Mucosa of gallbladder (tissue), 1 donor: ENCODE measurements at places on chromosomes 7 and 10. TPM values are rescaled to one million over a fixed set of nuclear protein-coding genes. Genes with fewer than 3 reads are reported as not detected.

SGMS1 gene
- total RNA-seq, result 36.9 TPM

DNA sequence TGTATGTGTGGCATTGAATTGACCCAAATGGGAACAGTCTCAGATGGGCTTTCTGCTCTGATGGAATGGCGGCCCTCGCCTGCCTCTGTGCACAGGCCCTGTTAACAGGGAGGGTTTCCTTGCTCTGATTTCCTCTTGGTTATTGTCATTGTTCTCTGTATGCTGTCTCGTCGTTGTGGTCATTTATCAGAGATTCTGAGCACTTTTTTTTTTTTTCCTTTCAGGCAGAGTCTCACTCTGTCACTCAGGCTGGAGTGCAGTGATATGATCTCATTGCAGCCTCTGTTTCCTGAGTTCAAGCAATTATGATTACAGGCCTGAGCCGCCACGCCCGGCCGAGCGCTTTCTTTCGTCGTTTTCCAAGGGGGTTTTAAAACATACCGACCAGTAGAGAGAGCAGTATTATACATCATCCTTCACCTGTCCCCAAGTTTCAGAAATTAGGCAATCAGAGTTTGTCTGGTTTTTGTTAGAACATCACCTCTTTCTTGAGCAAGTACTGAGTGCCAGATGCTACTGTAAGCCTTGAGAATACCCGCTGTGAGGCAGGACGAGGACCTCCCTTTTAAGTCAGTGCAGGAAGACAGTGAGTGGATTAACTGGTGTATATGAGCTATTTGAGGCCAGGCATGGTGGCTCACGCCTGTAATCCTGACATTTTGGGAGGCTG, 6.5 kb downstream of the CHST12 start:
- DNase-seq, result no peak

DNA sequence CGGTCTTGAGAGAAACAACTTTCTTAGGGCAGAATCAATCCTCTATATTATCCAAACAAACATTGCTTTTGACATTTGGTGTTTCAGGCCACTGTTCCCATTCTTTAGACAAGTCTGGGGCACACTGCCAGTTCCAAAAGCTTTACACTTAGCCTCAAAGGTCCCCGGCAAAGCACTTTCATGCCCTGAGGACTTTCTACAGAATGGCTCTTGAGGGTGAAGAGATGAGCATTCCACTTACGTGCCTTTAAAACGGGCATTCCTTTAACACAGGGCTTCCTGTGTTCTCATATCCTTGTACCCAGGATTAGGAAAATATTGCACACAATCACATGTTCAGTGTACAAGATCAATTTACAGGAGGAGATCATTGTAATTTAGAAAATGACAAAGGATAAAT, 13.1 kb upstream of the TMEM213 start:
- DNase-seq, result no peak

STAG3 gene
- 3.6 TPM for total RNA-seq
